ENCODE measurements at places on chromosomes 11 and 22.
A peak's percentile ranks its signal among the peaks of the same experiment; 100 is the strongest.

- no peak for DNase-seq
Observed at GRCh38 chr11:96211436-96211835, 131.6 kb downstream of the MAML2 start.

- DNase-seq: no peak
Observed at GRCh38 chr11:1814691-1815090, 20.1 kb upstream of the SYT8 start.

GRCh38 chr11:46229230-46229629, 48.2 kb upstream of the CREB3L1 start:
- no peak for DNase-seq

GRCh38 chr22:23035557-23036277, 34.6 kb upstream of the GNAZ start:
- no peak for DNase-seq

GRCh38 chr22:47919001-47919441, 1156.6 kb downstream of the TBC1D22A start:
- no peak for DNase-seq

DNA sequence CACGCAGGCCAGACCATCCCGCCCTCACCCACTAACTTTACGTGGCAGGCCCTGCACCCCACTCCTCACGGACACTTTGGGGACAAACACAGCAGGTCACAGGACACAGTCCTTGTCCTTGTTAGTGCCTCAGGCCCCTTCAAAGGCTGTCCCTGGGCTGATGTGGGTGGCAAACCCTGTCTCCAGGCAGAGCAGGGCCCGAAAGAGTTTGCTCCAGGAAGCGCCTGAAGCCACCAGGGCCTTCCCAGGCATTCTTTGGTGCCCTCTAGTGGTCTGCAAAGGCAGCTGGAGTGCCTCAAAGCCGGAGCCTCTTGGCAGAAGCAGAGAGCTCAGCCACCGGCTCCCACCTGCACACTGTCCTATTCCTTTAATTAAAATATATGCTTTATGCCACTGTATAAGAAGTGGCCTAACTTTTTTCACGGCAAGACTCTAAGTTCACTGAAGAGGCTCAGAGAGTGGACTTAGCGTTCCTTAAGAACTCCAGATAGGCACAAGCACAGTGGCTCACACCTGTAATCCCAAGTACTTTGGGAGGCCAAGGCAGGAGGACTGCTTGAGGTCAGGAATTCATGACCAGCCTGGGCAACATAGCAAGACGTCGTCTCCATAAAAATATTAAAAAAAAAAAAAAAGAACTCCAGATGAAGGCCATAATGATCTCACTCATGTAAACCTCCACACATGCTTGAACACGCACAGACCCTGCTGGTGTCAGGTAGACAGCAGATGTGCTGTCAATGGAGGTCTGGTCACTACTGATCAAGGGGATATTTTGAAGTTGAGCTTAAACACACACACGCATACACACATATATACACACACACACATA, 11.1 kb downstream of the TXN2 start:
- DNase-seq: no peak

- no peak for DNase-seq
Observed at GRCh38 chr22:19849835-19850762, 4.6 kb downstream of the GNB1L start.

DNA sequence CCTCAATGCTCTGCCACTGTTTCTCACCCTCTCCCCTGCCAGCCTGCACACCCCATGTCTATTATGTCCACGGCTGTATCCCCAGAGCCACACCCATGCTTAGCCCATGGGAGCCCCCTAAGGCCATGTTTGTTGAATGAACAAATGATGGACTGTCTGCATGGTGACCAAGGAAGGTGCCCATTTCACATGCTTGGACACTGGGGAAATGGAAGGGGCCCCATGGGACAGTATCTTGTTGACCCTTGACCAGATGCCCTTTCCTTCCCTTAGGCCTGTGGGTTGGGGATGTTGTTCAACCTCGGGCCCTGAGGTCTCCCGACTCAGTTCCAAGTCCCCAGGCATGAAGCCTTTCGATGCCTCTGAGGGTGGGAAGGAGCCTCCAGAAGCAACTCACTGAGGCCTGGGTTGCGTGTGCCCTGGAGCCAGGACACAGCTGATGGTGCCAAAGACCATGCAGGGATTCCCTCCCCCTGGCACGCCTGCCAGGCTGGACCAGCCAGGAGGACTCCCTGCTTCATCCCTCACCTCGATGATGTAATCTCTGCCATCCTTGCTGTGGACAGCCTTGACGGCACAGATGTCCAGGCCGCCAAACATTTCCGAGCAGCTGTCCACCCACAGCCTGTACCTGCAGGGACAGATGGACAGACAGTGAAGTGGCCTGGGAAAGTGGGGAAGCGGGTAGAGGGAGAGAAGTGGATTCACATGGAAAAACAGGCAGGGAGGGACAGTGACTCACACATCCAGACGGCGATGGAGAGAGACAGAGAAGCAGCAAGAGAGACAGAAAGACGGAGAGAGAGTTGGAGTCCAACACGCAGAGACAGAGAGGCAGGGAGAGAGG, 58.9 kb downstream of the FBXO7 start:
- no peak for DNase-seq

- DNase-seq: no peak
Observed at GRCh38 chr22:36729321-36729720, 25.8 kb upstream of the CACNG2 start.

- DNase-seq: no peak
Observed at GRCh38 chr22:24485608-24486007, 9.5 kb upstream of the UPB1 start.

GRCh38 chr11:121898903-121899302, 217.1 kb downstream of the BLID start:
- no peak for DNase-seq

GRCh38 chr22:46346680-46347405, 11.3 kb downstream of the TRMU start:
- no peak for DNase-seq

DNA sequence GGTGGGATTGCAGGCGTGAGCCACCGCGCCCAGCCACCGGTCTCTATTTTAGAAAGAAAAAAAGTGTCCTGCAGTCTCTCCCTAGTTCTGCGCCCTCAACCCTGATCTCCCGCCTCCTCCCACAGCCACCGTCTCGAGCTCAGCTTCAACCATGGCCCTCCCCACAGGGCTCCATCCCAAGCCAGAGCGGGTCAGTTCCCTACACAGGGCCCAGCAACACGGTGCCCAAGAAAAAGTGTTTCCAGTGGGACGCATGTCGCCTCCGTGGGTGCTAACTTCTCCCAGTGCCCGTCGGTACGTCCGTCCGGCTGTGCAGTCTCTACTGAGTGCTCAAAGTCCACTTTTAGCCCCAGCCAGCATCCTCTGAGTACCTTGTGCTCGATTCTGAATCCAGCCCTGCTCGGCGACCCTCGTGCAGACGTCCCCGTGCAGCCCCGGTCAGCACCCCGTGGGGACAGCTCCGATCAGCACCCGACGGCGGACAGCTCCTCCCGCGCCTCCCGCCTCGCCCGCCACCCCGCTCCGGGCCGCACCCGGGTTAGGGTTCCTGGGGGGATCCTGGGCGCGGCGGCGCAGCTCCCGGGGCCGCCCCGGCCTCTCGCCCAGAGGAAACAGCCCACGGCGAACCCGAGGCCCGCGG, 657 bp upstream of the MAPK8IP2 start:
- DNase-seq: no peak

DNA sequence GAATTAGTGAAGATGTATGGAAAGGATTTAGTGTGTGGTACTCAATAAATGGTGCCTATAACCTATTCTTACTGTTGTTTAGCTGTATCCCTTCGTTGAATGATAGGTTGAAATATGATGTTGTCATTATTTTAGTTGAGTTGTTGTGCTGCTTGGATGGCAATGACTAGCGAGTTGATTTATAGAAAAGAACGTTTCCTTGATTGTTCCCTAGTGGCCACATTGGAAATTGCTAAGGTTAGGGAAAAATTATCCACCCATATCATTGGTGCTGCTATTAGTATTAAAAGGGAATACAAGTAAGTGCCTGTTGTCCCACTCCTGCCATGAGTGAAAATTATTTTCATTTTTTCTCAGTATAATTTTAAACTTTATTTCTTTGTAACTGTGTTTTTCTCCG, 14.5 kb downstream of the EMSY start:
- DNase-seq: no peak

GRCh38 chr22:33842421-33843094, 77.7 kb downstream of the LARGE1 start:
- peak; percentile 57 for DNase-seq

GRCh38 chr22:24146791-24147353, 34.4 kb upstream of the SUSD2 start:
- DNase-seq: no peak

DNA sequence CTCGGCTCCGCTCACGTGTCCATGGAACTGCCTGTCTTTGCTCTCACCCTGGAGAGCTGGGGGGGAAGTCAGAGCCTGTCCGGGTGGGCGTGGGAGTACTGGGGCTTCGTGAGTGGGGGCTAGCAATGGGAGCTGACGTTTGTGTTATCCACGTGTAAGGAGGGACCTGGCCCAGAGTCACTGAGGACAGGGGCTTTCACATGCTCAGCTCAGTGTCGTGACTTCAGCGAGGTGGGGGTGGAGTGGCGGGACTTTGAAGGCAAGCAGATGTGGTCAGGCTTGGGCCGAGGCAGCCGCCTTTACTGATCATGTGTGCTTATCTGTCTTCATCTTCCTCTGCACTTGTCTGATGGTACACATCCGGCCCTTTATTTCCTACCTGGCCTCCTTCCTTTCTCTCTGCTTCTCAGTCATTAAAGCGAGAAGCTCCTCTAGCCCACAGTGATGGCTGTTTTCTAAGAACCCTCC, 113.1 kb upstream of the NNMT start:
- no peak for DNase-seq
